GM13976 (cell line): ENCODE measurements at places on chromosomes 4 and X.

DNA sequence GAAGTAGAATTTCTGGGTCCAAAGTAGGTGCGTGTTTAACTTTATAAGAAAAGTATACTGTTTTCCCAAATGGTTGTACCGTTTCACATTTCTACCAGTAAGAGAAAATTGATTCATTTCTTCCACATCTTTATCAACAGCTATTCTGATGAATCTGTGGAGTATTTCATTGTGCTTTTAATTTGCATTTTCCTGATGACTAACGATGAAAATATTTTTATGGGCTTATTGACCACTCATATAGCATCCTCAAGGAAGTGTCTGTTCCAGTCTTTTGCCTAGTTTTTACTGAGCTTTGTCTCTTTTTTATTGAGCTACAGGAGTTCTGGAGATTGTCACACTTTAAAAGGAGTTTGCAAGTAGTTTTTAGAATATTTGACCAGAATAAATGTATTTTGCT, 92.6 kb downstream of the ASB9 start:
- no peak for DNase-seq

- no peak for DNase-seq
These were observed 88.6 kb downstream of the SLC9A7 start for GRCh38 chrX:46670316-46670715.

DNA sequence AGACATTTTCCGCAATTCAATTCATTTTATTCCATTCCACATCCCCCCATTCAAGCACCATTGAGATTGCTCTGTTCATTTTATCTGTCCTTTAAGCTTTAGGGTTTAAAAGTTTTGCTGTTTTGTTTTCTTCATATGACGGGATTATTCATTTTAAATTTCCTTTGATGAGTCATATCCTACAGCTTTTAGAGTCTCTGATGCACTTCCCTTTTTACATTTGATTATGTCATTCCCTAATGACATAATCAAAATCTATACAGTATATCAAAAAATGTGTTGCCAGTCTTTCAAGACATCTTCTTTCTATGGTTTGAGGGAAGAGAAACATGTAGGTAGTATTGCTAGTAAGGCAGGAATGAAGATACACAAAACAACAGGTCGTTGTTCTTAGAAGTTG, 456.3 kb downstream of the PDGFC start:
- no peak for DNase-seq

DNA sequence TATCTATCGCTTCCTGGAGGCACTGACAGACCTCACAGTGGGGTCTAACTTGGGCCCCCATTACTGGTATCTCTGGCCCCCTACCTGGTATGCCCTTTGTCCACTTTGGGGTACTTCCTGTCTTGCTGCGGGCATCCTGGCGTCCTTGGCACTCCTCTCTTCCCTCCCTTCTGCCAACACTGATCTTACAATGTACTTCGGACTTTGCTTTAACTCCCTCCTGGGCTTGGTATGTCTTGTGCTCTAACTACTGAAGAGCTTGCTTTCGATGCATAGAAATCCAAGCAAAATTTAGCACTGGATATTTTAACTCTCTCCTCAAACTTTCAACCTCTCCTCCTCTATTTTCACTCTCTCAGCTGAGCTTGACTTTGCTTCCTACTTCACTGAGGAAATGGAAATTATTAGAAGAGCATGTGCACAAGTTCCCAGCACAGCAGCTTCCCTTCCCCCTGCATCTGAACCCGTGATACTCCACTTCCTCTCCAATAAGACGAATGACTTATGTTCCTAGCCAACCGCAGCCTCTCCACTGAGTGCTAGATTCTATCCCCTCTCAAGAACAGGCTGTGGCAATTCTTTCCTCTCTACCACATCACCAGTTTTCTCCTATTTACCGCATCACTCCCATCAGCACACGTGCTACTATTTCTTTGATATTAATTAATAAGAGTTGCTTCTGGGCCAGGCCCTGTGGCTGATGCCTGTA, 52.9 kb downstream of the SUPT20HL2 start:
- DNase-seq: peak; percentile 16

DNA sequence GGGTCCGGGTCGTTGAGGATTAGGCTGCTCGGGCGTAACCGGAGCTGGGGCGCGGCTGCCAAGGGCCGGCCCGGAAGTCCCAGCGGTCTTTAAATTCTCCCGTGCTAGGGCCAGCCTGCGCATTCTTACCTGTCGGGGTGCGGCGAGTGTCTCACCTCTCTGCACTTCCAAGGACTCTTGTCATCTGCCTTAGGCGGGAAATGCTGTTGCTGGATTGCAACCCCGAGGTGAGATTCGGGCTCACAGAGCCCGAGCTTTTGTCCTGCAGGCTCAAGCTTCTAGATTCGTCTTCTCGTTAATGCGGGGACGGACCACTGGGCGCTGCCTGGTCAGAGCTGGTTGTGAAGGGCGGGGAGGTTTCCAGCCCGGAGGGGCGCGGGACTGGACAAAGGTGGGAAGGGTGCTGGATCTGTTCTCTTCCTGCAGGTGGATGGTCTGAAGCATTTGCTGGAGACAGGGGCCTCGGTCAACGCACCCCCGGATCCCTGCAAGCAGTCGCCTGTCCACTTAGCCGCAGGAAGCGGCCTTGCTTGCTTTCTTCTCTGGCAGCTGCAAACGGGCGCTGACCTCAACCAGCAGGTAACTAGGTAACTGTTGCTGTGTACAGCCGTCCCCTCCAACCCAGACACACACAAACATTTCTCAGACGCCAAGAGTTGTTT, at the start of gene ANKRD37:
Gene ANKRD37 (plus strand): TSS at position 118 of the 662 bp plus-strand sequence. CDS start 83 bp downstream, at position 201.
- no peak for DNase-seq

- DNase-seq: peak; percentile 1
These were observed 519.5 kb downstream of the FGF13 start for GRCh38 chrX:138191998-138192397.

GRCh38 chr4:81142744-81143143, 72.3 kb downstream of the PRKG2 start:
- no peak for DNase-seq

- DNase-seq: no peak
These were observed 152.5 kb upstream of the PJA1 start for GRCh38 chrX:69317721-69318120.

DNA sequence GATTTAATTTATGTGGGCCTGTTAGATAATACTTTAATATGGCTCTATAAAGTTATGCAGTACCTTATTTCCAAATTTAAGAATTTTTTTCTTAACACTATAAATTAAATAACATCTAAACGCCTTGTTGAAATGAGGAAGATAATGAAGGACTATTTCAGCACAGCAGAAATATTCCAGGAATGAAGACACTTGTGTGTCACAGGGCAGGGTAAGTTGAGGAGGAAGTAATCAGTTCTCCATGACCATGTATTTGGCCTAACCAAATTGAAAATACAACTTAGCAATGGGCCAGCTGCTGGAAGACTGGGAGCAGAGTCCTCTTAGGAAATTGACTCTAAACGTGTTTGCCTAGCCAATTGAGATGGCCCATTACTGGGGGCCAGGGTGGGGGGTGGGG, 16.9 kb downstream of the CXCL3 start:
- no peak for DNase-seq

- DNase-seq: no peak
These were observed 795.7 kb upstream of the SLIT2 start for GRCh38 chr4:19455850-19456602.

DNA sequence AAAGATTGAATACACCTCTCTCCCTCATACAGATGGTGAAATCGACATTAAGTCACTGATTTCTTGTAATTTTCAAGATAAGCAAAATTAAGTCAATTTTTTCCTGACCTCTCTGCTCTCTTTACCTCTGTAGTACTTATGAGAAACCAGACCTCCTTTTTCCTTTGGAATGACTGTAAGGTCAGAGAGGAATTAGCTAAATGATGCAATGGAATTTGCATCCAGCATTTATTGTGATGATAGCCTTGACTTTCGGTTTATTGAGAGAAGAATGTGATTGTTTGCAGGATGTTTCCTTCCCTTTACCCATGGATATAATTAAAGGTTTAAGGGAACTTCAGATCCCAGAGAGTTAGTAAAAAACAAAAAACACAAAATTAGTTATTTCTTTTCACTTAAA, 22.4 kb downstream of the STK26 start:
- no peak for DNase-seq

- DNase-seq: no peak
These were observed 628.0 kb downstream of the IL1RAPL1 start for GRCh38 chrX:29215251-29215650.

DNA sequence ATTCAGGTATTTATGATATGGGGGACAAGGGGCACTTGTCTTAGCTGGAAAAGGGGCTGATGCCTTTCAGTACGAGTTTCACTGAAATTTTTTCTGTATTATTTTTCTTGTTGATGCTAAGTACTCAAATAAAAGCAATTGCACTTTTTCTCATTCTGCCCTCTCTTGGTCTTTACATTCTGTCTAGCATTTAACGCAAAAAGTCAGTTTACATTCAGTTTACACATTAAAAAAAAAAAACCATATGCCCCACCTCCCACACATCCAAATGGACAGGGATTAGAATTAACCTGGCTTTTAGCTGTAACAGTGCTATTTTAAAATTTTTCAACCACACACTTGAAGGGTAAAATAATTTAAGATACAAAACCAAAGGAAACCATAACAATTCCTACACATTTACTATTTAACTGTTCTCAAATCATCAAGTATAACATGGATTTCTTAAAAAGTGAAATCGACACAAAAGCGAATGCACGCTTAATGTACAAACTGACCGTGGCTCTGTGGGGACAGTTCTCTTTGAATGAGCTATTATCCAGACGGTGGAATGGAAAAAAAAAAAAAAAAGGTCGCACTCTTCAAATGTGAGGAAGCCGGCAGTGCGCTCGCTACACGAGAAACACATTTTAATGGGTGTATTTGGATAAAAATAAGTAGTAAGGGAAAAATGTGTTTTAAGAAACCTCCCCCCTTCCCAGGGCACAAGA, 1.4 kb downstream of the AMMECR1 start:
- no peak for DNase-seq

DNA sequence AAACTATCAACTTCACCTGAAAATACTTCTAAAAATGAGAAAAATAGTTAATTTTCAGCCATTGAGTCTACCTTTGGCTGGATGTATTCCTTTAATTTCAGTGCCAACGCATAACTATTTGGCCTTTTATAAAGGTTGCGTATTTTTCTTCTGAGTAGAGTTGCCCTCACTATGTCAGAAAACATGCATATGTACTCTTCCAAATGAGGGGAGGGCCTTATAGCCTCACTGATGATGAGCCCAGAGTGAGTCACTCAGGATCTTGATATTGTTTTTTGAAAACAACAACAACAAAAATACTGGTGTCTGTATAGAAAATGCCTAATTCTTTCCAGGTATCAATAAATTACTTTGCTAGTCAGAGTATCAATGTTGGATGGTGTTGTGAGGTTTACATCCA, 349.3 kb downstream of the FBXO8 start:
- no peak for DNase-seq

- no peak for DNase-seq
These were observed 73.3 kb downstream of the PSAPL1 start for GRCh38 chr4:7361280-7361895.

GRCh38 chr4:11669156-11669555, 240.5 kb upstream of the HS3ST1 start:
- DNase-seq: no peak

DNA sequence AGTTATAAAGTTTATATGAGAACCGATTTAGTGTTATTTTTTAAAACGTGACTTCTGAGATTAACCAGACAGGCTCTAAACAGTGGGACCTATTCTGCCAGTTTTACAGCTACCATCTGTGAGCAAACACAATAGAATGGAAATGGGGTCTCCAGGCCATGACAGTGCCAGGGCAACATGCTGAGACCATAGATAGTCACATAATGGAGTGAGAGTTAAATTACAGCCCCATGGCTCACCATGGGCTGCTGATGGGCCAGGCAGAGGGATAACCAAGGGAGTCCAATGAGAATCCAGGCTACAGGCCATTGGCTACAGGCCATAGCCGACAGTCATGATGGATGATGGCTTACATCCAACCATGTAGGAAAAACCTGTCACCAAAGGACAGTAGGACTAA, 183.5 kb upstream of the NDP start:
- DNase-seq: no peak

GRCh38 chr4:72953571-72953970, 115.9 kb downstream of the COX18 start:
- no peak for DNase-seq

- no peak for DNase-seq
These were observed 36.3 kb upstream of the UGT8 start for GRCh38 chr4:114562176-114562904.

- DNase-seq: no peak
These were observed 38.9 kb upstream of the TLR2 start for GRCh38 chr4:153645183-153645582.

DNA sequence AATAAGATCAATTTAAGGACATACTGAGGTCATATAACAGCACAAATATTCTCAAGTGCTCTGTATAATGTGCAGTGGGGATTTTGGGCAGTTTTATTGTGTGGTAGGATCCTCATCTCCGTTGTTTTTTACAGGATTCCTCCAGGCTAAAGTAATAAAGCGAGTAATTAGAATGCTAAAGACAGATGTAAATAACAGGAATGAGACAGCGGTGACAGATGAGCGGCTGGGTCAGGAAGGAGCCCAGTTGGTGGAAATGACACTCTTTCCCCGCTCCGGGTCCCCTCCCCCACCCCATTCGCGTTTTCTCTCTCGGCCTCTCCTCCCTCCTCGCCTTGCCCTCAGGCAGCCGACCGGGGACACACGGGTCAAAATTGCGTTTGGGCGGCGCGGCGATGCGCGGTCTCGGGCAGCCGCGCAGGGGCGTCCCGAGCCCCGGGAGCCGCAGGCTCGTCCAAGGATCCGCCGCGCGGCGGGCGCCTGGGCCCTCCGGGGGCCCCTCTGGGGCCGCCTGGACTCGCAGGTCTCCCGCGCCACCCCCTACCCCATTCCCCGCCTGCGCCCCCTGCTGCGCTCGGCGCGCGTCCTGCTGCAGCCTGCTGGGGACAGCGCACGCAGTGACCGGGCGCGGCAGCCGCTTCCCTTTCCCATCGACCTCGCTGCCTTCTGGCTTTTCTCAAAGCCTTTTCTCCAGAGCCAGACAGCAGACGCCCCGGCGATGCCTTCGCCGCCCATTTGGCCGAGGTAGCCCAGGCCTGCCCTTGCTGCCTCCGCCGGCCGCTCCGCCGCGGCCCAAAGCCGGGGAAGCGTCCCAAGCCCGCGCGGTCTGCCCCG, 16.2 kb downstream of the POU4F2 start:
- DNase-seq: peak; percentile 29

DNA sequence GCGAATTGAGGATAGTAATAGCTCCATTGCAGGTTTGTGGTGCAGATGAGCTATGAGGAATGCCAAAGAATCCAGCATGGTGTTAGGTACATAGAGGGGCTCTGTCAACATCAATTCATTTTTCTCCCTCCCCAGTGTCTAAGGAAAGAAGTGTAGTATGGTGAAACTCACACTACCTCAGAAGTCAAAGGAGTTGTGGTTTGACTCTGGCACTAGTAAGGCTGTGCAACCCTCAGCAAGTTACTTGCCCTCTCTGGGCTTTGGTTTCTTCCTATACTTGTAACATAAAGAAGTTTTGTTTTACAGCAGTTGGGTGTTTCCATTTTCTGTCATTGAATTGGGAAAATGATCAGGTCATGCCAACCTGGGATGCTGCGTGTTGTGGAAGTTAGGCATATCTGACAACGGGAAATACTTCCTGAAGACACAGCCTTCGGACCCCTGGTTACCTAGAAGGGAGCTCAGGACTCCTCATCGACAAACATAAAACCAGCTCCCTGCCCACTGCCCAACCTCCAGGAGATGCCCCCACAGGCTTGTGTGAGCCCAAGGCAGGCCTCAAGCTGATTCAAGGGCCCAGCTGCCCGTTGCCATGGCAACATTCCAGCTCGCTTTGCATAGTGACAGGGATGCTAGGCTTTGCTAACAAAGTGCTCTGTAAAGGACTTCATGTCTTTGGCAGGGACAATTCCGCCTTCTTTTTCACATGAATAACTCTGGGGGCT, 71.4 kb downstream of the RTL5 start:
- DNase-seq: no peak

- no peak for DNase-seq
These were observed 82.8 kb downstream of the TAB3 start for GRCh38 chrX:30806187-30806728.
